ENCODE measurements at places on chromosomes 2 and 18.
A peak's percentile ranks its signal among the peaks of the same experiment; 100 is the strongest.

GRCh38 chr2:85772019-85772745 lies 18.4 kb downstream of the ATOH8 start:
- DNase-seq: peak; percentile 100

- no peak for DNase-seq
Measured at GRCh38 chr18:58687871-58688308, 16.6 kb downstream of the MALT1 start.

- DNase-seq: no peak
Measured at GRCh38 chr2:117170897-117171296, 643.6 kb upstream of the DDX18 start.

DNA sequence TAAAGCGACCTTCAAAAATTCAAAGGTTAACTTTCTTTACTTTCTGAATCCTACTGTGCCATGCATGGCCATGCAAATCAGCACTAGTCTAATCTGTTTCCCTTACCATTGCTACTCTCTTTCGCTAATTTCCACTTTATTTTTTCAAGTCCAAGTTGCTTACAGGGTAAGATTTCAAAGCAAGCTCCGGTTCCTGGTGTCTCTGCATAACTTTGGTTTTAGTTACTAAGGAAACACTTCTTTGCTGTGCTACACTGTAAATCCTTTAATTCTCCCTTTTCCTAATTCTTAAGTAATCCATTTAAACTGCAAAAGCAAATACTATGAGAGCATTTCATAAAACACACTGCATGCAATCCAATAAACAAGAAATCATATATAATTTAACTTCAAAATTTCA lies 383.5 kb upstream of the LYPD1 start:
- no peak for DNase-seq
